ENCODE measurements at places on chromosomes 2 and 18.

- DNase-seq, result no peak
Measured at GRCh38 chr2:122231296-122231695, 475.8 kb downstream of the TSN start.

DNA sequence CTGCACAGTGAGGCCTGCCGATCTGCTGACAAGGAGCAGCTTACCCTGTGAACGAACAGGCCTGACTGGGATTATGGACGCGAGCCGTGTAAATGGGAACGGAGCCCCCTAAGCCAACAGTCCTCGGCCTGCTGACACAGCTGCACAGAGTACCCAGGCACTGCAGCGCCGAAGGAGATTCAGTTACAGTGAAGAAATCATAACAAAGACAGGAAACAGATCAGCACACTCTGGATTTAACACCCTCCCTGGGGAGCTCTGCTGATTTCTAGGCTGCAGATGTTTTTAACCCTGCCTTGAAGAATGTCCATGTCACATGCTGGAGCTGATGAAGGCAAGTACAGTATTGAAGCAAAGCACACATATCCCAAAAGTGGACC lies 43.4 kb downstream of the COLEC12 start:
- peak; percentile 58 for DNase-seq

GRCh38 chr2:217218269-217219163 lies 358.7 kb upstream of the TNP1 start:
- no peak for DNase-seq

DNA sequence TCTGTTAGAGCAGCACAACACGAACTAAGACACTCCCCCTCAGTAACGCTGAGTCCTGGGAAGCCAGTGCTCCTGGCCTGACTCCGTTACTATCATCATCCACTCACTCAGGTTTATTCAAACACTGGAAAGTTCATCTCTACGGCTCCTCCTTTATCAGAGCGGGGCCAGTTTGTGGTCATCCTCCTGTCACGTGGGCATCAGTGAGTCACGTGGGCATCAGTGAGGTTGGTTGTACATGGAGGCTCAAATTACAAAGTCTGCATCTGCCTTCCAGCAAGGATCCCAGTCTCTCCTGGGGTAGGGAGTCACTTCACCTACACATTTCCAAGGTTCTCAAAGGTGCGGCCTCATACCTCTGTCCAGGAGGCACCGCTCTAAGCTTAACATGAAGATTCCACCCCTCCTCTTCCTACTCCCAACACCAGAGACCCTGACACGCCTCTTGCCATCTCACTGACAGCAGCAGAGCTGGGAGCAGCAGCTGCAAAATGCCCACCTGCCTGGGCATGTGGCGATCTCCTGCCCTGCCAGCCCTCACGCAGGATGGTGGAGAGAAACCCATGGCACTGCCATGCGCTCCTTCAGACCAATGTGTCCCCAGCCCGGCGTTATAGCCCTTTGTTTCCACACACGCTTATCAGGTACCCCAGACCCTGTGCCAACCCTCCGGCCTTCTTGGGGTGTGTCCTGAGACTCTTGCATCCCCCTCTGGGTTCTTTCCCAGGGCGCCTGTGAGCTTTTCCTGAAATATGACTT lies 99.2 kb upstream of the PTPRM start:
- DNase-seq, result no peak

DNA sequence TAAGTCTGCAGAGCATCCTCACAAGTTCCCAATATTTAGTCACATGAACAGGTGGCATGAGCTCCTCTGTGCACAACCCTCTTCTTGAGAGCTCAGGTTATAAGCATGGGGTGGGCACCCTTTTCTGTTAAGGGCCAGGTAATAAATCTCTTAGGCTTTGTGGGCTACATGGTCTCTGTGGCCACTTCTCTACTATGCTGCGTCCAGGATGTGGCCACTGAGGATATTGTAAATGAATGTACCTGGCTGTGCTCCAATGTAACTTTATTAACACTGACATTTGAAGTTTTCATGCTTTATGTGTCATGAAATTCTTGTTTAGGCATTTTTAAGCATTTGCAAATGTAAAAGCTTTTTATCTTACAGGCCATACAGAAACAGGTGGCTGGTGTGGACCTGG lies 116.8 kb upstream of the ST6GAL2 start:
- DNase-seq, result no peak

- DNase-seq, result no peak
Measured at GRCh38 chr2:201472411-201472810, 20.9 kb downstream of the STRADB start.

GRCh38 chr2:143706354-143706753 lies 577.1 kb downstream of the ARHGAP15 start:
- DNase-seq, result no peak

DNA sequence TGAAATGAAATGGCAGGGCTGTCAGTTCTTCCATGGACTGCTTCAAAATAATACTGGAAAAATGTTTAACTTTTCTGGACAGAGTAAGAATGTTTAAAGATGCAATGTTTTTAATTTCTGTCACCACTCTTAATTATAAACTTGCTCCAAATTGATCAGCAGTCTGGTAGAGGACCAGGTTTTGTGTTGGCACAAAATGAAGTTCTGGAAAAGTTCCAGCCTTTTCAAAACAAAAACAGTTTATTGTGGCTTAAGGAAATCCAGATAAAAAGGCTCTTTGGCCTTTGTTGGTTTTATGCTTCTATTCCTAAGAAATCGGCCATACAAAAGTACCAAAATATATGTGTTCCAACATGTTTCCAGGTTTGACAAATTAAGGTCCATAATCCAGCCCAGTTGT lies 48.8 kb downstream of the PTRHD1 start:
- DNase-seq, result no peak

DNA sequence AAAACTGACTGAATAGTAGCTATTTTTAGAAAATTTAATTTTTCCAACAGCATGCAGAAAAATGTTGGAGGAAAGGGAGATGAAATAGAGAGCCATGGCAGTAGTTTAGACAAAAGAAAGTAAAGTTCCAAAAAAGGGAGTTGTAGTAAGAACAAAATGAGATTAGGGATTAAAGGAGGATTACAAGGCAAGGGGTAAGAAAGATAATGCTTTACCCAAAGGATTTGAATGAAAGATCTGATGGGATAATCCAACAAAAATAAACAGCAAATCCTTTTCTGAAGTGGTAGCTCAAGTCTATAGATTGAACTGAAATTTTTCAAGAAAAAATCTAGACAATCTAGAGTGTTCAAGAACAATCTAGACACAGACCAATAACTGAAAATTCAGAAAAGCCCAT lies 644.3 kb upstream of the FSHR start:
- no peak for DNase-seq

- DNase-seq, result no peak
Measured at GRCh38 chr2:217167531-217167930, 307.7 kb upstream of the TNP1 start.

GRCh38 chr18:50231621-50232020 lies 34.7 kb downstream of the CFAP53 start:
- no peak for DNase-seq

DNA sequence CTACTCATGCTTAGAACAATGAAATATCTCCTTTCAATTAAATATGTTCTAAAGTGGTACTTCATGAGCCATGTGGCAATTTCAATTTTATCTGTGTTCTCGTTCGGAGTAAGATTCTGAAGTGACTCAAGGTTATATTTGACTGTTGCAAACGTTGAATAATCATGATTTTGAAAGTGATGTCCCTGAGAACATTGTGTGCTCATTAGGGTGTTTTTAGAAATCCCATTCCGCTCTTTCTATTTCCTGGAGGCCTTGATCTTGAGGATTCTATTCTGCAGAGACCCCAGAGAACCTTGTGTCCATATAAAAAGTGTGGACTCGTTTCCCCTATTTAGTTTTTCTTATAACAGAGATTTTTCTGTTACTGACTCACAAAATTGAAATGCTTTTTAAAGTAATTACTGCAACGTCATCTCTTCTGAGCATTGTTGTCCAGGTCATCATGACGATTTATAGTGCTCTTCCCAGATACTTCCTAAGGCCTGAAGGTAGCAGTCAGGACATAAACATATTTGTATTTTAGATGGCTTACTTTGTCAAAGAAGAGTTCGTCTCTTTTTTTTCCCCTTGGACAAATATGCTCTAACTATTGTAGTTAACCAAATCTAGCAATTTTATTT lies 27.2 kb downstream of the IL1R2 start:
- DNase-seq, result no peak

DNA sequence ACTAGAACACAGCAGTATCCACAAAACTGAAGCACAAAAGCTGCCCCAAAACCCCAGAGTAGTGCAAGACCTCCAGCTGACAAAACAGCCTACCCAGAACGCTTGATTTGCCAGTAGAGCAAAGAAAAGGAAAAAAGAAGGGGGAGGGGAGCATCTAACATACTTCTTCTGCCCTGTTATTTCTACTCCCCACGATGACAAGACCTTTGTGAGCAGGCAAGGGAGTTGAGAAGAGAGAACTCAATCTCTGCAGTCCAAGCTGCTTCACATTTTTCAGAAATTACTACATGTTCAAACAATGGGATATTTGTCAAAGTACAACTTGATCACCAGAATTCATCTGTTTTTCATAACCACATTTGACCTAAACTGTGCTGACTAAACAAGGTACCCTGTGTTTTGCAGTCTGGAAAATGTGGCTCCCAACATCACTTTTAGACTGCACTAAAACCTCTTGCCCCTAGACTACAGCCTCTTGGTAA lies 286.7 kb downstream of the EXOC6B start:
- DNase-seq, result no peak

DNA sequence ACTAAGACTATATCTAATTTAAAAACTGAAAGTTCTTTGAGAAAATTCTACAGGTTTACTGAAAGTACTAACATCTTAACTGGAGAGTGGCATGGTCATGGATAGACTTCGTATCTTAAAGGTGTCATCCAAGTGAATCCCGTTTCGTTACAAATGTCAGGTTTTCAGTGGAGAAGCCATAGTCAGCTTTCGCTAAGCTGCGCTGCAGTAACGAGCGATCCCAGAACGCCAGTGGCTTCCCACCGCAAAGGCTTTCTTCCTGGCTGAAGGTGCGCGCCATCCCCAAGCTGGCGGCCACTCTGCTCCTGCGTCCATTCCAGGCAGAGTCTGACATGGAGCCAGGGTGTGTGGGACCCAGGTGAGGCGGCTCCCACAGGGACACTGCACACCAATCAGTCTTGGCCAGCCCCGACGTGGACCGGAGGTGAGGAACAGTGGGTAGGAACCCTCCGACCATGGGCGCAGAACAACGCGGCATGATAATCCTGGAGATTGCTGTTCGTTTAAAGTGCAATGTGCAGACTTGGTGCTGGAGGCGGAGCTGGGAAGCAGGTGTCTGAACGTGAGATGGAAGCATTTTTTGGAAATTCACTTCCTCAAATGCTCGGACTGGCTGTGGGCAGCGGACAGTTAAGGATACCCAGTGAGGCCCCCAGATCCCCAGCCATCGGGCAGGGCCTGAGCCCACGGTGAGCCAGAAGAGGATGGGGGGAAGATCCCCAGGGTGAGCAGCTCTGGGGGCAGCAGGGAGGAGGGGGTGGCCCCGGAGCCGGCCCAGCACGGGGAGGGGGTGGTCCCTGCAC lies 27.8 kb upstream of the KCNG2 start:
- DNase-seq, result no peak

DNA sequence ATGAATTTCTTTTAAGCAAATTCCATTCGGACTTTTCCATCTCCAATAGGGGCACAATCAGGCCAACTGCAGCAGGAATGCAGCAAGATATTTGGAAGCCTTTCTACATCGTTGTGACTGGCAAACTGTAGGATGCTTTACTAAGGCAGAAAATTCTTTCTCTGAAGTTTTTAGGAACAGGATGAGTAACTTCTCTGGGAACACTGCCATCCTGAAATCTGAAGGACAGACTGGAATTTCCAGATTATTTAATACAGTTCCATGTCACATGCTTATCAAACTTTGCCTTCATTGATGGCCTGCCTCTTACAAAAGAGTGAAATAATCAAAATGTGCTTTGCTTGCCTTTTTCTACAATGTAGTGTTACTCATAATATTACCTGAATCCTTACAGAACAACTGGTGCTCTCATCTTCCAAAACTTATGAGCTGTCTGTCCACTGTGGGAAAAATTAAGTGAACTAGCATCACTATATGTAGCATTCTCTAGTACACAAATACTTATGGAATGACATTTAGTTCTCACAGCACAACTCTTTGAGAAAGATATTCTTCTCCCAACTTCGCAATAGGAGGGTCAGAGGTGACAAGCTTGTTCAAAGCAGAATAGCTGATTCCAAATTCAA lies 32.0 kb upstream of the MAP2 start:
- DNase-seq, result no peak

- no peak for DNase-seq
Measured at GRCh38 chr2:203678971-203679370, 27.5 kb upstream of the CD28 start.

DNA sequence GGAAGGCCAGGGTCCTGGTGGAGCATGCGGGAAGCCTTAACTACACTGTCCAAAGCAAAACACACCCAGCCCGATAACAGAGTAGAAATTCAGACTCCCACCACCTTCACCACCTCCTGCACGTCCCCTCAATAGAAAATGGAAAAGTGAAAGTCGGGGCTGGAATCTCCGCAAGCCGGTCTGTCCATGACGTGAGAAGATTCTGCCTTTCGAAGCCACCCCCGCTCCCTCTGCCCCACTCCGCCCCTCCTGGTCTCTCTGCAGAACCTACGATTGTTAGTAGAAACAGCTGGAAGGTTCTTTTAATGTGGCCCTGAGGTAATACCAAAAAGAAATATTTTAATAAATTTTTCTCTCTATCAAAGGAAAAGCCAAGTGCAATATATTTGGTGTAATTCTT lies 116.4 kb downstream of the GBX2 start:
- no peak for DNase-seq

DNA sequence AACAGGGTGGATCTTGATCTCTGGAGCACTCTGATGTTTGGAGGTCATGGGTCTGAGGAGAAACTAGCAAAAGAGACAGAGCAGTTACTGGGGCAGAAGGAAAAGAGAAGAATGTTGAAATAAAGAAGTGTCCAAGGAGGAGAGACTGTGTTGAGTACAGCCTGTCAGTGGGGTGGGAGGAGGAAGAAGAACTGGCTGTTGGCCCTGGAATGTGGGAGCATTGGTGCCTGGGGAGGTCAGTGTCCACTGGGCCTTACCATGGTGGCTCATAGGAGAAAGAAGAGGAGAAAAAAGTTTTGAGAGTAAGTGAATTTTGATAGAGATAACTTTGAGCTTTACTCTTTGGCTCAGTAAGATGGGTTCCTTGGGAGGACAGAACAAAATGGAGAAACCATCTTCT lies 499.0 kb downstream of the TXNL1 start:
- DNase-seq, result no peak

GRCh38 chr18:60568220-60568619 lies 195.6 kb upstream of the MC4R start:
- DNase-seq, result no peak

- DNase-seq, result no peak
Measured at GRCh38 chr2:175567435-175568061, 386.0 kb upstream of the ATP5MC3 start.
